ENCODE measurements at places on chromosomes 1 and 21.

DNA sequence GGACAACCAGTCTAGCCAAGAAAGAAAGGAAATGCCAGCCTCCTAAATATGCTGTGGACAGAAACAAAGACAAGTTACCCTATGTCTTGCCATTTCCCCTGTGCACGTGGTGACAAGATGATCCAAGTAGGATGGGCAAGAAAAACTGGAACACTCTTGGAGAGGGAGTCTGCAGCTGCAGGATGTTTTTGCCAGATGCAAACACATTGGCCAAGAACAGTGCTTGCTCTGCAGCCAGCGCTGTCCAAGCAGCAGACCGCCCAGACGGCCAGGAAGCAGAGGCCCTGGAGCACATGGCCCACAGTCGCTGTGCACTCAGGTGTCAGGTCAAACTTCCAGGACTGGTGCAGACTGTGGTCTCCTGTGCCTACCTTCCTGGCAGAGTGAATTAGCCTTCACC lies 189.3 kb downstream of the SLC35F3 start:
- no peak for DNase-seq

GRCh38 chr1:241208910-241209379 lies 148.1 kb downstream of the RGS7 start:
- no peak for DNase-seq

GRCh38 chr1:64687725-64688327 lies 57.0 kb upstream of the RAVER2 start:
- no peak for DNase-seq

GRCh38 chr1:32353886-32354570 lies 8.3 kb downstream of the FAM229A start:
- DNase-seq, result no peak

- DNase-seq, result no peak
Measured at GRCh38 chr1:110556471-110556807, 37.5 kb upstream of the KCNA10 start.

DNA sequence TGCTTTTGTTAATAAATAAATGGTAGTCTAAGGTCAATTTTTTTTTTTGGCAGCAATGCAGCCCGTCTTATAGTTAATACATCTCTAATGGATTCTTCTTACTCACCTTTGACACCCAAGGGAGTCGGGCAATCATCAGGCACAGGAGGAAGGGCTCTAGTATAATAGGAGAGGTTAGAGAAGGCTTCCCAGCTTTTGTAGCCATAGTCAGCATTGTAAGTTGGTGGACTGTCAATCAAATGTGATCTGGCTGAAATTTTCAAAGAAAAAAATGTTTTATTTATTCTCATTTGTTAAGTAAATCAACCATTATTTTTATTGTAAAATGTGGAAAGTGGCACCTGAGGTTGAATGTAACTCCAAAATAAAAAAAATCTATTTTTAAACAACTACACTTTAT lies 2.1 kb downstream of the PTGS2 start:
- DNase-seq, result no peak
